Right lobe of liver (tissue), 6 donors: ENCODE measurements at places on chromosomes 11 and 22. TPM values are rescaled to one million over a fixed set of nuclear protein-coding genes. Genes with fewer than 3 reads are reported as not detected.
A peak's percentile ranks its signal among the peaks of the same experiment; 100 is the strongest.

- DNase-seq = no peak
Measured at GRCh38 chr11:128621601-128622501, 34.5 kb upstream of the ETS1 start.

The NRIP3 gene
- 0.31 TPM for total RNA-seq

The PRG3 gene
- not detected for total RNA-seq

The SCN4B gene
- total RNA-seq = 0.30 TPM

The P2RX6 gene
- 0.12 TPM for total RNA-seq

GRCh38 chr22:28620244-28620922 lies 59.3 kb downstream of the TTC28 start:
- DNase-seq = no peak

GRCh38 chr11:110935018-110935640 lies 222.9 kb upstream of the ARHGAP20 start:
- DNase-seq = no peak

GRCh38 chr11:84740050-84740449 lies 887.1 kb downstream of the DLG2 start:
- DNase-seq = no peak

The CD248 gene
- total RNA-seq = 1.0 TPM

- no peak for DNase-seq
Measured at GRCh38 chr11:103609117-103610066, 427.0 kb upstream of the DDI1 start.

DNA sequence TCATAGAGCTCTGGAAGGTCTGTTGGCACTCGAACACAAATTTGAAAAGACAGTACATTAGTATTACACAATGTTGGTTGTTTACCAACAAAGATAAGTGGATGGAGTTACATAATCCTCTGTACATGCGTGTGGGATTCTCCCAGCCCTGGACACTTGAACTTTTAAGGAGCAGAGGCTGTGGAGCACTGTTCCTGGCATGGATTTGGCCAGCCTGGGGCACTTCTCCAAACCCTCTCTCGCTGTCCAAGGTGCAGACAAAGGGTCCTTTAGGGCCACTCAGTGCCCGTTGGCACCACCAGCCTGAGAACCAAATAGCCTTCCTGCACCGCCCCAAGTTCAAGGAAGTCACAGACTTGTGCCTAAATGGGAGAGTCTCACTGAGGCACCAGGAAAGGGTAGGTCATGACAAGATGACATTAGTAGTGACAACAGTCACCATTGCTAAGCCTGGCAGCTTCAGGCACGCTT lies 1.6 kb upstream of the ANO1 start:
- peak; percentile 61 for DNase-seq

The OR4C13 gene
- total RNA-seq = not detected

DNA sequence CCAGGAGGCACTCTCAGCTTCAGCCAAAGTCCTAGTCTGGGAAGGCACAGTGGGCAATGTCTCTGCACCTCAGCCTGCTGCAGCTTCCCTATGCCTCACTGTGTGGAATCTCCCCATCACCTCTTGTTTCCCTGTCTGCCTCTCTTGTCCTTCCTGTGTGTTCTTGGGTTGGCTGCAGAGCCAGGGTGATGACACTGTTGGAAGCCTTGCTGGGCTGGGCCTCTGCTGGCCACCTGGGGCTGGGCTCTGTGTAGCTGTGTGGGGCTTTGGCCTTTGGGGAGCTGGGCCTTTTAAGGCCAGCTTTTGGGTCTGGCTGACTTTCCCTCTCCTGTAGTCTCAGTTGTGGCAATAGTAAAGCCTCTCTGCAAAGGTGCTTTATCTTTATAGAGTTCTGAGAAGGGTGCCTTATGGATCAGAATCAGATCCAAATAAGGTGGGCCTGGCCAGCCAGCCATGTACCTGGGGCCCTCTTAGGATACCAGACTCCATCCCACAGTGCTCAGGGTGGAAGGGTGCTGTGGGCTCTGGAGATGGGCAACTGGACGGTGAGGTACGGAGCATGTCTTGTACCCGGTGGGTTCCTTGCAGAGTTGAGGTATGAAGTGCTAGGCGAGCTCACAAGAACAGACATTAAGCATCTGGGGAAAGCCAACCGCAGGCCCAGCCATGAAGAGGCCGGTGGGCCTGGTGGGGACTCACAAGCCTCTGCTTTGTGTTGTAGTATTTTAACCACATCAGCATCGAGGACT lies 10.3 kb upstream of the RANBP1 start:
- peak; percentile 5 for DNase-seq

GRCh38 chr11:103959279-103959942 lies 77.0 kb upstream of the DDI1 start:
- DNase-seq = no peak

DNA sequence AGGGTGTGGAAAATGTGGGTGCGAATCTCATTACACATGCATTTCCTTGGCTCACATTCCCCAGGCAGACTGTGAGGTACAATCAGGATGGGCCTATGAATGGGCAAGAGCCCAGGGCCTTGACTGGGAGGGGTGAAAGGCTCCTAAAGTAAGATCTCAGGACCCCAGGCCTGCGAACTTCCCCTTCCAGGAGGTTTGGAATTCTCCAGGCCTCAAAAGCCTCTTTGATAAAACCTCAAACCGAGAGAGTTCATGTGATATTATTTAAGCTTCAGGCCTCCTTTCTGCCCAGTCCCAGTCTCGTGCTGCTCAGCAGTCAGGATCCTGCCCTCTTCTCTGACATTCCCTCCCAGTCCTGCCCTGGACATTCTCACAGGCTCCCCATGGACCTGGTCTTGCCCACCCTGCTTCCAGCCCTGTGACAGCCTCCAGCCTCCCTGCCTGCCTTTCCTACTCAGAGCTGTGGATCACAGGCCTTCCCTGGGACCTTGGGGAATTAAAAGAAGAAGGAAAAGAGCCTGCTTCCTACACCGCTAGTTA lies 37.3 kb upstream of the TEAD1 start:
- no peak for DNase-seq

The DEUP1 gene
- total RNA-seq = not detected

DNA sequence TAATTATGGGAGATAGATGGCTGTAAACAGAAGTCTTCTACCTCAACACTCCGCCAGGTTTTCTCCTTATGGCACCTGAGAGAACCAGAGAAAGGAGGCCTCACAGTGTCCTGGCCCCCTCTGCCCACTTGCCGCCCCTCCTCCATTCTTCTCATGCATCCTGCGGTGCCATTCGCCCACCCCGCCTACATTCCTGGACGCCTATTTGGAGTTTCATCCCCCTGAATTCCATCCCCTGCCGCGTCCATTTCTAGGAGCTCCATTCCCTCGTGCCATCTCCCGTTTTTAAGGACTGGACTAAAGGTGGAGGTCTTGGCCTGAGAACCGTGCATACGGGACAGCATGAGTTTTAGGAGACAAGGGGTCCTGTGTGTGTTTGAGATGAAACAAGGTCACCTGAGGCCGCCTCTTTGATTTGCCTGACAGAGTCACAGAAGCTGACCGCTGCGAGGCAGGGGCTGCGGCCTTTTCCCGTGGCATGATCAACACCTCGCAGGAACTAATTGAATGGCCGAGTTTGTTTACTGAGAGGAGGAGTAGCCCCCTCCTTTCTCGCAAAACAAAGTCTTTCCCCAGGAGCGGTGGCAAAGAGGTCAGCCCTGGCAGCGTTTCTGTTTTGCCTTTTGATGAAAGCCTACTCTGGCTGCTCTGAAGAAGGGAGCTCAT lies 246.2 kb downstream of the ST3GAL4 start:
- DNase-seq = no peak

DNA sequence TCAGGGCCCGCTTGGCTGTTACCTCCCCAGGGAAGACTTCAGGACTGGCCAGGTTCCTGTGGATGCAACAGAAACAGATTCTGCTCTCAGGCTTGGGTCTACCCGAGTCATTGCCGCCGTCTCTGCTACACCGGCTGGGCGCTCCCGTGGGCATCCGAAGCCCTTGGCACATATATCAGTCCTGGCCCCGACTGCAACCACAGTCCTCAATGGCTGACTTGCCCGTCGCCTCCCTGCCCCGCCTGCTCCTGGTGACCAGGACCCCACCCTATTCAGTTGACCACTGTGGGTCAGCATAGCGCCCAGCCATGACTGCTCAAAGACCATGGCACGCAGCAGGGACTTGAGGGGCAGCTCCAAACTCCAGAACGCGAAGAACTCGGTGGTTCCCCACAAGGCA lies 64.7 kb upstream of the SLC22A12 start:
- no peak for DNase-seq

DNA sequence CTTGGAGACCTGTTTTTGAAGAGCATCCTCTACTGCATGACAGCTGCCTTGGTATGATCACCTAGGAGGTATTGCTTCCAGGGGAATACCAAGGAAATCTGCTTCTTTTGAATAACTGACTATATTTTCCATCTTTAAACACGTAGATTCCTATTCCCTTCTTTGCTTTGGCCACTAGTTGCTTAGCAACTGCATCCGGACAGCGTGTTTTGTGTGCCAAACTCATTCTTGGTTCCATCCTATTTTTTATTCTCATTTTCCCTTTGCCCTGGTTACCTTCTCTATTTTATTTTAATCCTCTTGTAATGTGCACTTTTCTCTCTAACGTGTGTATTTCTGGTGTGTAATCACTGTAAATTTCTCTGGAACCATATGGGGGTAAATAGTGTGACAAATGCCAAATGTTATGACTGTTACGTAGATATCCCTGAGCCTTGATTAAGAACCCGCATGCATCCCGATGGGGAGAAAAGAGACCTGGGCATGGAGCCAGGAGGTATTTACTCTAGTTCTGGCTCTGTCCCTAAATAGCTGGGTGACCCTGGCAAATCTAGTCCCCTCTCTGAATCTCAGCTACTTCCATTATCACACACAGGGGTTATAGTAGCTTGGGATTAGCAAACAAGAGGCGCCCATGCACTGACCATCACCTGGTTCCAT lies 241.7 kb downstream of the MIAT start:
- no peak for DNase-seq

DNA sequence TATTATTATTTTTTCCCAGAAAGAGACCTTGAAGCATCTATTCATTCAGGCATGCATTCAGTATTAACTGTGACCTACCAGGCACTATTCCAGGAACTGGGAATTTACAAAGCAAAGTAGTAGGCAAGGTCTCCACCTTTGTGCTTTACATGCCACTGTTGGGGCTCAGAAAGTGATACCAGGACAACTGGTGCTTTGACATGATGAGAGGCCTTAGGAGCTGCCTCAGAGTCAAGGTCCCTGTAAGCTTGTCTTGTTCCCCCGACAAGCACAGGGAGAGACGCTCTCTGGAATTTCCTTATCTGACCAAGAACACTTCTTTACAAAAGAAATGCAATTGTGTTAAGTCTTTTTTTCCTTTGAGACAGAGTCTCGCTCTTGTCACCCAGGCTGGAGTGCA lies 2.3 kb upstream of the HMOX1 start:
- no peak for DNase-seq

The PIH1D2 gene
- total RNA-seq = 0.37 TPM

The CASP12 gene
- total RNA-seq = not detected

The PGM2L1 gene
- total RNA-seq = 1.3 TPM

The MAJIN gene
- total RNA-seq = not detected
